ENCODE measurements at places on chromosomes 6 and 20.

- DNase-seq = no peak
These were observed 345.8 kb upstream of the PRND start for GRCh38 chr20:4375881-4376280.

DNA sequence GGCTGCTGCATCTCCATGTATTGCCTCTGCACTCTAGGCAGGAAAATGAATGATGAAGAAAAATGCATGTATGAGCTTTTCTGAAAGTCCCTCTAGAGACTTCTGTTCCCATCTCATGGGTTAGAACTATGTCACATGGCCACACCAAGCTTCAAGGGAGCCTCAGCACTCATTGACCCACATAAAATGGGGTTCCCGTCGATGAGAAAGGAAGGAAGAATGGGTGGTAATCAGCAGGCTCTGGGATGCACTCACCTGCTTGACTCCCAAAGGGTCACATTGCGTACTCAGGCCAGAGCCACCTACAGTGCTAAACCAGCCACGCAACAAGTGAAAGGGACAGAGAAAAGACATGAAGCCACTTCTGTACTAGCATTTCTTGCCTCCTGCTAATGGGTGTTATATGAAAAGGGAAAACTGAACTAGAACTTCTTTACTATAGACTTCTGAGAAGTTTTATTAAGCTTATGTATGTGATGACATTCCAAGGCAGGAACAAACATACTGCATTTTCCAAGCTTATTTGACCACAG lies 95.8 kb upstream of the GCM1 start:
- no peak for DNase-seq

GRCh38 chr6:111625099-111625416 lies 19.4 kb upstream of the TRAF3IP2 start:
- no peak for DNase-seq

- DNase-seq = no peak
These were observed 26.1 kb downstream of the NPEPL1 start for GRCh38 chr20:58718729-58719128.

DNA sequence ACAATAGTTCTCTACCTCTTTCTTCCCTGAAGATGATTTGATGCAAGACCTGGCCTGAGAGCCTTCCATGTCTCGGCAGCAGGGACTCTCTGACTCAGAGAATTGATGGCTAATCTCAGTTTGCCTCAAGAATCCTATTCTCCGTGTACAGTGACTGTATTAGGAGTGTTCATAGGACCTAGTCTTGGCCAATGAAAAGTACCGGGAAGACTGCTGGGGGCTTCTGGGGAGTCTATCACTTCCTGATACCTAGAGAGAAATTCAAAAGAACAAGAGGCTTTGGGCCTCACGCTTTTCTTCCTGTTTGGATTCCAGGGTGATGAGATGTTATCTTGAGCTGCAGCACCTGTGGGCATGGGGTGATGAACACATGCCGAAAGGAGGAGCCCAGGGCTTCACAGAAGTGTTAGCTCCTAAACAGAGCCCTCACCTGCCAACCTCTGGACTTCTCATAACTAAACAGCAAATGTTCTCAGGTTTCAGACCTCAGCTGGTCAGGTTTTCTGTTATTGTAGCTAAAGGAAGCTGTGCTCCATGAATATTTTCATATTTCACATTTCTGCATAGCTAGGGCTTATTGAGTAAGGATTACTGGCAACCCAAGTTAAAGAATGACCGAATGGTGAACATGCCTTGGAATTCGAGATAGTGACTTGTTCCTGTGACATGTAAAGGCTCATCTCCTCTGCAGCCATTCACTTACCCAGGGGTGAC lies 323.1 kb upstream of the AGPAT4 start:
- no peak for DNase-seq

- DNase-seq = no peak
These were observed 47.0 kb upstream of the PRND start for GRCh38 chr20:4674672-4675071.

All from stimulated activated CD4-positive, alpha-beta T cell treated with anti-CD3 and anti-CD28 coated beads, Interleukin-12 subunit alpha, Interleukin-12 subunit beta, amount 100 ng/mL, for 24 hours (primary cell).